ENCODE measurements at places on chromosomes 1 and 21.

DNA sequence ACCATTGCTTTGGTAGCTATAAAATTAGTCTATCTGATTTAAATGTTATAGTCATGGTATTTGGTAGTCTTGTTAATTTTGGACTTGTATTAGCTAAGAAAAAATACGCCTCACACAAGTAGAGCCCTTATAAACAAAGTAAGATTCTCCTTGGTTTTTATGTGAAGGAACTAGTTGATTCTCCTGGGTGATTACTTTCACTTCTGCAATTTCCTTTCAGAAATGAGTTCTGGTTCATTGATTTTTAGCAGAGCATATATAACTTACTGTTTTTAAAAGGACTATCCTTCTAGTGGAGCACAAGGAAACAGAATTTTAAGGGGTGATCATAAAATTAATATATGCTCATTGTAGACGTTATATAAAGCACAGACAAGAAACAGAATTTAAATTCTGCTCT lies 120.1 kb downstream of the BACH1 start:
- DNase-seq = no peak

- DNase-seq = peak; percentile 87
Observed at GRCh38 chr1:150971583-150972416, 2.8 kb downstream of the CERS2 start.

- DNase-seq = no peak
Observed at GRCh38 chr1:92859400-92860039, 27.7 kb downstream of the RPL5 start.

- DNase-seq = no peak
Observed at GRCh38 chr1:234730475-234730769, 120.4 kb upstream of the IRF2BP2 start.

- no peak for DNase-seq
Observed at GRCh38 chr1:246214708-246215509, 292.2 kb downstream of the SMYD3 start.

- no peak for DNase-seq
Observed at GRCh38 chr21:36701756-36702621, 3.1 kb downstream of the SIM2 start.

DNA sequence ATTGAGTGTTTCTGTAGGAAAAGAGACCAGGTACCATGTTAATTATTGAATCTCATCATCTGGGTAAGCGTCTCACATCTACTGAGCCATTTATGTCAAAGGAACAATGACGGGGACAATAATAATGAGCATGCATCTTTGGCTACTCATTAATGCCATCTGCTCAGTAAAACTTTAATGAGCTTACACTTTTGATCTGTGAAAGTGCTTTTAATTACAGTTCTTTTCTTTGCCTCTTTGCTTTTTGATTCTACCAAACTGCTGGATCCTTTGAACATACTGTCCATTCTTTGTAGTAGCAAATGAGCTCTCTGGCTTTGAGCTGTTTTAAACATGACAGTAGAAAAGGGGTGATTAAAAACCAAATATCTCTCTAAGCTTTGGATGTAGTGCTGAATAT lies 181.2 kb upstream of the IVNS1ABP start:
- no peak for DNase-seq

GRCh38 chr1:17369466-17369865 lies 2.5 kb upstream of the PADI6 start:
- DNase-seq = no peak

DNA sequence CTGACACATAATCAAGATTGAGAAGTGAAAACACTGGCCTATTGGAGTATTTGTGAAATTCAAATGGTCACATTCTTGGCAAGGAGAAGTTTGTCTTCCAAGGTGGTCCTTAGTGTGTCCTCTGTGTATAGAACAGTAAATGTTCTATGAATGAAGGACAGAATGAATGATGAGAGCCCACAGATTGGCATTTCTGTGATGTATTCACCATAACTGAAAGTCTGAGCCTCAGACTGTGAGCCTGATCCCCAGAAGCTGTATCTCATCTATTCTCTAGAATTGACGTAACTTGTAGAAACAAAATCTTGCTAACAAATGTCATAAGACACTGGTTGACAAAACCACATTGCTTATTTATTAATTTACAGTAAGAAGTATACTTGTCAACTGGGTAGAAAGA lies 111.5 kb upstream of the ETV3 start:
- no peak for DNase-seq

GRCh38 chr1:30902593-30903290 lies 5.8 kb downstream of the SDC3 start:
- DNase-seq = no peak

GRCh38 chr1:10662824-10663677 lies 133.4 kb downstream of the CASZ1 start:
- DNase-seq = no peak

DNA sequence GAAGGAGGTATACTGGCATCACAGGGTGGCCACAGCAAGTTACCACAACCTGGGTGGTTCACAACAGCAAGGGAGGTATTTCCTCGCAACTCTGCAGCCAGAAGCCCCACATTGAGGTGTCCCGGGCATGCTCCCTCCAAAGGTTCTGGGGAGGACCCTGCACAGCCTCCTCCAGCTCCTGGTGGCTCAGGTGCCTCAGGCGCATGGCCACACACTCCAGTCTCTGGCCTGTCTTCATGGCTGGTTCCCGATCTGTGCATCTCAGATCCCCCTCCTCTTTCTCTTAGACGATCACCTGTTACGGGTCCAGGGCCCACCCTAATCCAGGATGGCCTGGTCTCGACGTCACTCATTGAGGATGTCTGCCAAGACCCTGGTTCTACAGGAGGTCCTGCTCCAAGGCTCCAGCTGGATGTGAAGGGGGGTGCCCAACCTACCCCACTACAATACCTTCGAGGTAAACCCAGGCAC lies 6.7 kb upstream of the ARF1 start:
- DNase-seq = no peak

DNA sequence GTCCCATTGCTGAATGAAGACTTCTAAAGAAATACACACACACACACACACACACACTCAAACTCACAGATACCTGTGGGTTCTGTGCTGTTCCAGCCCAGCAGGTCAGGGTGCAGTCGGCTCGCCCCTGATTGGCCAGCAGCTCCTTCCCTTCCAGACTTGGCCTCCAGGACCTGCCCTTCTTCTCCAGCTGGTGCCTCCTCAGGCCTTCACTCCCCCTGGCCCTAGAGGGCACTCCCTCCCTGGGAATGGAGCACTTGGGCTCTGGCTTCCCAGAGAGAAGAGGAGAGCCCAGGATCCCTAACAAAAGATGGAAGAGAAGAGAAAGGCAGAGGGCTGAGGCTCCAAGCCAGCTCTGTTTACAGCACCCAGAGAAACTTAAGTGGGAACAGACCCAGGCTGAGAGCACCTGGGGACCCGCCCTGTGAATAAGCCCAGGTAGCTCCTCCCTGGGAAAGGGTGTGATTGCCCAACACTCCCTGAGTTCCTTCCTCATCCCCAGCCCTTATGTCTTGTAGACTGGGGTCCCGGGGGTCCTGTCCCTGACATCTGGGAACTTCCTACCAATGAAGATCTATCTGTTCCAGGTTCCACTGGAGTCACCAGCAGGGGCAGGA lies at the start of gene PGLYRP3:
Gene PGLYRP3, minus strand, starts transcription at position 383 of the 617 bp plus-strand sequence. CDS start 2,287 bp downstream, outside the sequence.
- DNase-seq = no peak

DNA sequence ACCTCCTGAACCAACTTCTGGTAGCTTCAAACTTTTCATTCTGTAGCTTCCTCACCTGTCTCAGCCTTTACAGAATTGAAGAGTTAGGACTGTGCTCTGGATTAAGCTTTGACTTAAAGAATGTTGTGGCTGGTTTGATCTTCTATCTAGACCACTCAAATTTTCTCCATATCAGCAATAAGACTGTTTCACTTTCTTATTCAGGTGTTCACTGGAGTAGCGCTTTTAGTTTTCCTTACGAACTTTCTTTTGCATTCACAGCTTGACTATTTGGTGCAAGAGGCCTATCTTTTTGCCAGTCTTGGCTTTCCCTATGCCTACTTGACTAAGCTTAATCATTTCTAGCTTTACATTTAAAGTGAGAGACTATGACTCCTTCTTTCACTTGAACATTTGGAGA lies 31.5 kb downstream of the FGGY start:
- DNase-seq = no peak

DNA sequence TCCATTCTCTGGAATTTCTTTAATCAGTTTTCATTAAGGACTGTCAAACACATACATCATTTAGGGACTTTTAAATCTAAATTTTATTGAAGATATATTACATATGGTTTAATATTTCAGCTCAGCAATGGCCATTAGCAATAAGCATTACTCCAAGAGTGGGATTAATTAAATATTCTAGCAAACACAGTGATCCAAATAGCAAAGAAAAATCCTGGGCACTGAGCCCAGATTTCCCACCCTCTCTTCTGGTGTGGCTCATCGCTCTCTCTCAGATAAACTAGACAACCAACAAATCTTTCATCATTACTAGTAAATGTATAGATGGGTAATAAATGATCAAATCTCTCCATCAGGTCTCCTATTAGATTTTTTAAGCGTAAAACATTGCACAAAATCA lies 53.5 kb upstream of the FOXD3 start:
- DNase-seq = no peak

GRCh38 chr1:169879034-169879840 lies 14.5 kb downstream of the SCYL3 start:
- DNase-seq = no peak

DNA sequence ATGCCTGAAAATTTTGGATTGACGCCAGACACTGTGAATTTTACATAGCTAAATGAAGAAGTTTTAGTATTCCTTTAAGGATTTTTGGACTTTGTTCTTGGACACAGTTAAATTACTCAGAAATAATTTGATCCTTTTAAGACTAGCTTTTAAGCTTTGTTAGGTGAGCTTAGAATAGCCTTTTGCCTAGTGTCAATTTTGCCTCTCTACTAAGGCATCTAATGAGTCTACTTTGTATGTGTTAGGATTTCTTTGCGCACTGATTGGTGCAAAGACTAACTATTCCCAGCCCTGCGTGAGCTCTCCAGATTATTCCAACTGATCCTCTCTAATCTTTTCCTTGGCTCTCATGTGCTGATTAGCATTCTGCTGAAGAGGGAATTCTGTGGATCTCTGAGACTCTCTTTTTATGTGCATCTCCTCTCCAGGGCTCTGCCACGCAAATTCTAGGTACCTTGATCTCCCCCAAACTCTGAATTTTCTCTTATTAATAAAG lies 128.1 kb upstream of the BCL9 start:
- DNase-seq = no peak

DNA sequence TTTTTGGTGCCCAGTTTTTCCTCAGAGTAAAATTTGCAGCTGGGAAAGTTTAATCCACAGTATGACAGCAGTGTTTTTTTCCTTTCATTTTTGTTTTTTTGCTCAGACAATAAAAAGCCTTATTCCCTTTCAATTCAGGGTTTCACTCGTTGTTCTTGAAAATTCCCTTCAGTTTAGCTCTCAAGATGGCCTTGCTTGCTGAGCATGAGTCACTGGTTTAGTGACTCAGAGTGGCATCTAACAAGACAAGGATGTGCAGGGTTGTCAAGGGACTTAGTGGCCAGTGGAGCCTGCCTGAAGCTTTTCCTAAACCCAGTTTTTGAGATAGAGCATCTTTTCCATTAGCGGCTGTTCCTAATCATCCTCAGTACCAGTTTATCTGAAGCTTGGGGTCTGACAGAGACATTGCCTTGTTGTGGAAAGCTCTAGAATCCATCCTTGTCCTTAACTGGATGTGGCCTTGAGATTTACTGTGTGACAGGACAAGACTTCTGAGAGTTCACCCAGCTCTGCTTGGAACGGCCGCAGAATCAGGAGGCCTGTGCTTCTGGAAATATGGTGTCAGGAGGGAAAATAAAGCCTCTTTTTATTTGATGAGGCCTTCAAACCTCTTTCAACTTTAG lies 48.4 kb upstream of the DNAJC6 start:
- no peak for DNase-seq

DNA sequence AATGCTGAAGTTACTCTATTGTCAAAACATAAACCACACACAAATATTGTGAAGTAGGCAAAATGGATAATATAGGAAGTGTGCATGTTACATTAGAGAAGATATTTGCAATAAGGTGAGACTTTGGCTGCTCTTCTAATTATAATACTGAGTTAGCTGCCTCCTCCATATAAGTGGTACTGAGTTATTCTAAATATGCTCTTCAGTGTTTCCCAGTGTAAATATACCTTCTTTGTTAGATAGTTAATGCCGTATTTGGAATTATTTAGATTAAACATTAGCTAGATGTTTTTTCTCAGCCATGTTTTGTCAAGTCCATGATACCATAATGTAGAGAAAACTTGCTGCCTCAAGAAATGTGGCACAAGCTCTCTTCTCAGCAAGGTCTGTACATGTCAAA lies 186.4 kb downstream of the PTPRC start:
- no peak for DNase-seq

DNA sequence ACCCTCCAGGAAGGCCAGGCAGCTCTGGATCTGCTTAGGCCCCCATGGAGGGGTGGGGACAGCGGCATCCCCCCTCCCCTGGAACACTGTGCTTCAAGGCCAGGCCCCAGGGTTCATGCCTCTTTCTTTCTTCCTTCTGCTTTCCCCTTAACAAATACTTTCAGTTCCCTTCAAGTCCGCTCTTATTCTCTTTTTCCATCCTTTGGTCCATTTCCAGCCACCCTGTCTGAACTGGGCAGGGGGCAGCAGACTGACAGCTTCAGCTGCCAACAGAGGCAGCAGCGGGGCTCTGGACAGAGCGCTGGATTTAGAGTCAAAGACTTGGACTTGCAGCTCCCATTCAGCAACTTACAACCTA lies 1.1 kb upstream of the CD244 start:
- DNase-seq = no peak

DNA sequence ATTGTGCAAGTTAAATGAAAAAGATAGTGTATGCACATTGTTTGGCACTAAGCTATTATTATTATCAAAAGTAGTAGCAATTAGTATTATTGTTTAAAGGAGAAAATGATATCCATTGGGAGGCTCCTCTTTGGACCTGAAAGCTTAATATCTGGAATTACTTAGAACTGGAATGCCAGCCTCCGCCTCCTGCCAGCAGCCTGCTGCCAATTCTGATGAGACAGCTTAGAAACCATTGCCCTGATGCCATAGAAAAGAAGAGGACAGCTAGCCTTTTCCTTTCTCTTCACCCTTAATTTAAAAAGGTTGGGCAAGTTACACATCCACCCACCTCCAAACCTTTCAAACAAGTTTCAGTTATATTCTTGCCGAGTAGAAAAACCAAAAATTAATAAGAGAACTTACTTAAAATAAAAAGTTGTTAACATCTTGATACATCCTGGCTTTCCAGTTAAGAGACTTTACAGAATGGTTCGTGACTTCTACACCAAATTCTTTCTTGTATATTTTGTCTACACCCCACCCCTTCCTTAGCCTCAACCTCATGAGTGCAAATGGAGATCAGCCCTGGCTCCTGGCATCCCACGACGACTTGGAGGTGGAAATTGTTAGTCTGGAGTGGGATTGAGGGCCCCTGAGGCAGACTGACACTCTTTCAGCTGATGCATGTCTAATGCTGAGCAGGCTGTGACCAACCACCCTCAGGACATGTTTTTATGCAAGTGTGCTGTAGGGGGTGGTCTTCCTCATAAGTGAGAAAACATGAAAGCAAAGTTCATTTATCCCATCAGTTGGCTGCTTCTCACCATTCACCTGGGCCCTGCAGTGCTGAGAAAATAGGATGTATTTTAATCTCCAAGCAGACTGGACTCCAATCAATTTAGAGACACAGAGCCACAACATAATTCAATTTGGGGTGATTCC lies 120.6 kb downstream of the KCNJ15 start:
- DNase-seq = no peak

- no peak for DNase-seq
Observed at GRCh38 chr1:223741861-223742260, 29.5 kb downstream of the CAPN2 start.

- DNase-seq = no peak
Observed at GRCh38 chr1:197143276-197143675, 3.2 kb downstream of the ASPM start.
